ENCODE measurements at places on chromosomes 6 and 20.

- DNase-seq: no peak
Measured at GRCh38 chr20:10218536-10219451, at the start of gene SNAP25. Gene SNAP25 (plus strand): TSS chr20:10218830. CDS start chr20:10275492, 56,662 bp downstream.

GRCh38 chr6:16523606-16524379 lies 237.5 kb downstream of the ATXN1 start:
- DNase-seq: peak; percentile 89

GRCh38 chr6:33944686-33945411 lies 141.0 kb upstream of the MLN start:
- no peak for DNase-seq

DNA sequence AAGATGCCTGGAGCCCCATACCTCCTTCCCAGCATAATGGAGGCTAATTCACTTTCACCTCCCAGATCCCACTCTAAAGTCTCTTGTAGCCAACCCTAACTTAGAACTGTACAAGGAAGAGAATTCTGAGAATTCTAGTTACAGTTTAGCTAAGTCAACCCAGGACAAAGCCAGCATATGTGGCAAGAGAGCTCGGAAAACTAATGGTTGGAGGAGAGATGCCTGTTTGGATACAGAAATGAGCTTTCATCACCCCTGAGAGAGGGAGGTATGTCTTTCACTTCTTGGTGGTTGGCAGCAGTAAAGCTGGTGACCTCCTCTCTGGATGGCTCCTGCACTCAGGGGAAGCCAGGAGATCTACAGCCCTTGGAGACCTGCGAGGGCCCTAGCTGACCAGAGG lies 252.6 kb upstream of the SUPT3H start:
- DNase-seq: no peak

GRCh38 chr6:113433335-113433991 lies 423.7 kb upstream of the MARCKS start:
- no peak for DNase-seq

DNA sequence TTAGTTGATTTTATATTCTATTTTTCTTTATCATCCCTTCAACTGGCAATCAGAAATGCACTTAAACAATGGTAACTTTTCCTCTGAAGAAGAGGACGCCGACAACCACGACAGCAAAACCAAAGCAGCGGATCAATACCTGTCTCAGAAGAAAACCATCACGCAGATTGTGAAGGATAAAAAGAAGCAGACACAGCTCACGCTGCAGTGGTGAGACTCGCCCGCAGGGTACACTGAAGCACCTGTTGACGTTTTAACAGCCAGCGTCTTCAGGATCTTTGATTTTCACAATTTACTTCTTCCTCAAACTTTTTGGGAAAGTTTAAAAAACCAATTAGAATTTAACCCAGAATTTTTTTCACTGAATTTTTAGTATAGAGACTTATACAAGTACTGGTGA lies 701 bp downstream of the RFX6 start:
- DNase-seq: no peak

DNA sequence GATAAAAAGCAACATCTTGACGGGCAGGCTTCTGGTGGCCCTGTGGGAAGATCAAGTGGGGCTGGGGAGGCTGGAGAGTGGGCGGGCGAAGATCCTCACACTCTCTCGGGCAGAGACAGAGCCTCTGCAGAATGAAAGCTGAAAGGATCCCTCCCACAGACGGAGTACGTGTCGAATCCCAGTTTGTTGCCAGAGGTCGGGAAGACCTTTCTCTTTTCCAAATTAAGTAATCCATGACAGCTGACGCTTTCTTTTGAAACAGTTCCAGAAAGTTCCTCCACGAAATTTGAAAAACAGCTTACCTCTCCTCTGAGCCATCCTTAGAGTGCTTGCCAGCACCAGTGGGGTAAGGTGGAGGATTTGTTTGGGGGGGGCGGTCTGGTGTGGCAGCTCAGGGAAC lies 155.6 kb upstream of the SMLR1 start:
- no peak for DNase-seq

GRCh38 chr6:166639921-166640320 lies 12.9 kb upstream of the RPS6KA2 start:
- DNase-seq: no peak

DNA sequence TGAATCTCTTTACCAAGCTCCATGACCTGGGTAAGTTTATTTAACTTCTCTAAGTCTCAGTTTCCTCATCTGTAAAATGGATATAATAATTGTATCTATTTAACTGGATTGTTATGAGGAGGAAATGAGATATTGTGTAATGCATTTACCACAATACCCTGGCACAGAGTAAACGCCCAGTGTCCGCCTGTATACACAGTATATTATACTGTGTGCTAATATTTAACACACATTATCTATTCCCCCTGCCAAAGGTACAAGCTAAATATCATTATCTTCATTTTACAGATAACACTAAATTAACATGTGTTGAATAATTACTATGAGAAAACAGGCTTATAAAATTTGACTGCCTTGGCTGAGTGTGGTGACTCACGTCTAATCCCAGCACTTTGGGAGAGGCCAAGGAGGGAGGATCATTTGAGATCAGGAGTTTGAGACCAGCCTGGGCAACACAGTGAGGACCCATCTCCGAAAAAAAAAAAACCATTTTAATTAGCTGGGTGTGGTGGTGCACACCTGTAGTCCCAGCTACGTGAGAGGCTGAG lies 38.7 kb upstream of the TNFRSF21 start:
- no peak for DNase-seq

DNA sequence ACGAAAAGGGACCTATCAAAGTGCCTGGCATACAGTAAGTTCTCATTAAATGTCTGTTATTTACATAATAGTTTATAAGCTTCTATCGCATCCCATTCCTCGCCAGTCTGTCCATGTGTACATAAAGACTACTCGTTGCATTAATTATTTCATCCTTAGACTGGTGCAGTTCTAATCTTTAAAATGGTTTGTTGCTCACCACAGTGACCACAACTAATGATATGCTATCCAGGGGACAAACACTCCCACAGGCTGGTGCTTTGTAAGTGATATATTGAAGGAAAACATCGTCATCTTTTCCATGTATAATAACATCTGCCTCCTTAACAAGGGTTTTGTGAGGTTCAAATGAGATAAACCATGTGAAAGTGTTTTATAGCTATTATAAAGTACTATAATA lies 39.0 kb upstream of the HBS1L start:
- no peak for DNase-seq

DNA sequence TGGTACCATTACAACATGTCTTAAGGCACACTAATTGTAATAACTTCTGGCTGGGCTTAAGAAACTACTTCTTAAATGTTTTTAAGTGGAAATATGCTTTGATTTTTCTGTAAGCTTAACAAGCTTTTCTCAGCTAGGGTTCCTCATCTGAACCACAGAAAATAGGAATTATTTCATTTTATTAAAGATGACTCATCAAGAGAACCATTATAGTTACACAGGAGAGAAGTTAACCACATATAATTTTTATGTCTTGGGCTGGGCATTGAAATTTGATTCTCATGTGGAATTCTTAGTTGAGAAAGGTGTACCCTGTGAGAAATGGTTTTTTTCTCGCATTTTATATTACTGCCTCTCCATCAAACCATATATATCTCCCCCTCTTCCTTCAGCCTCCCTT lies 75.1 kb downstream of the QKI start:
- no peak for DNase-seq

DNA sequence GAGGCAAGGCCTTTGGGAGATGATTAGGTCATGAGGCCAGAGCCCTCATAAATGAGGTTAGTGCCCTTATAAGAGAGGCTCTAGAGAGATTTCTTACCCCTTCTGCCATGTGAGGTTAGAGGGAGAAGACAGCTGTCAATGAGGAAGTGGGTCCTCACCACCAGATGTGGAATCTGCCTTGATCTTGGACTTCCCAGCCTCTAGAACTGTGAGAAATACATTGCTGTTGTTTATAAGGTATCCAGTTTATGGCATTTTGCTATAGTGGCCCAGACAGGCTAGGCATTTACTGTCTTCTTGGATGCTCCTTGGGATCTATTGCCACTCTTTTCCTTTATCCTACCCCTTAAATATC lies 57.1 kb upstream of the CITED2 start:
- no peak for DNase-seq

- DNase-seq: peak; percentile 56
Measured at GRCh38 chr6:11434565-11435326, 102.8 kb upstream of the TMEM170B start.

GRCh38 chr6:158293122-158293521 lies 19.1 kb upstream of the TULP4 start:
- no peak for DNase-seq

DNA sequence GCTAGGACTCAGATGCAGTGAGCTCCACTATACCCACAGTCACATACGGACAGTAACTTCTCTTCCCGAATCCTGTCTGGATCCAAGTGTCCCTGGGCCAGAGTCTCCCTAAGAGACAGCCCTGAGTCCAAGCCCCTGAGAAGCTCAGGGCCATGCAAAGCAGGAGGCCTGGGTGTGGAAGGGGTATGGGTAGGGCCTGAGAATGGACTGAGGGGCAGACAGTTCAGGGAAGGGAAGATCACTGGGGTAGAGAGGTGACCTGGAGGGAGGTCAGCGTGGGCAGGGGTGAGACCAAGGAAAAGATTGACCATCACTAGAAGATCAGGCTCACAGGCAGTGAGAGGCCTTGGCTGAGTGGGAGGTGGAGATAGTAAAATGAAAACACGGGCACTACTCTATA lies 8.8 kb downstream of the RPS6KA2 start:
- DNase-seq: no peak

- no peak for DNase-seq
Measured at GRCh38 chr20:47740862-47741184, 44.5 kb downstream of the SULF2 start.

GRCh38 chr20:62587757-62588402 lies 54.4 kb upstream of the SLCO4A1 start:
- no peak for DNase-seq

DNA sequence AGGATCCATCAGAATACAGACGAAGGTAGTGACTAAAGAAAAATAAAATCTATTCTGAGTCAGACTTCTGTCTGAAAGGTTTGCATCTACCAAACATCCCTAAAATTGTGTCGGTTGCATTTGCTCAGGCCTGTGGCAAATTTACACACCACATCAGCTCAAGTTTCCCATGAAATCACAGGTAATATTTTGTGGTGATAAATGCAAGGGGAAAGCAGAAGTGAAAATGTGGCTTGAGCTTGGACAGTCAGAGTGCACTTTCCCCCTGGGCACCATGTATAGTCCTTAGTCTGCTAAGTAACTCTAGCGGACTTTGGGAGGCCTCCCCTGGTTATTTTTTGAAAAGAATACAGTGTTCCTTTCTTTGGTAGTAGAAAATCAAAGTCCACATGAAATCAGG lies 159.1 kb downstream of the PKHD1 start:
- DNase-seq: no peak

DNA sequence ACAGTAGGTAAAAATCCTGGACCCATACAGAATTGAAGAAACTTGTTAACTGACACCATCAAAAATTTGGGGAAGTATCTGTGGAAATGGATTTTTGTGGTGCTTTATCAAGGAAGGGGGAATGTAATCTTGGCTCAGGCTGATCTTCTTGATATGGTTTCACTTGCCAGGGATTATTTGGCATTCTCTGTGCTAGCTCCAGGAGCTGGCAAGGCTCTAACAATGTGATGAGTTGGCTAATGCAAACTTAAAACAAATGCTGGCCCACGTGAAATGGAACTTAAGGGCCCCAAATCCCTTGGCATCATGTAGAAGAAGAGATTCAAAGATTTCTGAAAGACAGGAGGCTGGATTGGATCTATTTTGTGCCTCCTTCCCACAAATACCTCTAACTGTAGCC lies 13.1 kb downstream of the KCNS1 start:
- DNase-seq: peak; percentile 7

- no peak for DNase-seq
Measured at GRCh38 chr6:137303441-137303840, 84.3 kb upstream of the IFNGR1 start.

- DNase-seq: no peak
Measured at GRCh38 chr6:88074791-88075190, 27.1 kb downstream of the SPACA1 start.

DNA sequence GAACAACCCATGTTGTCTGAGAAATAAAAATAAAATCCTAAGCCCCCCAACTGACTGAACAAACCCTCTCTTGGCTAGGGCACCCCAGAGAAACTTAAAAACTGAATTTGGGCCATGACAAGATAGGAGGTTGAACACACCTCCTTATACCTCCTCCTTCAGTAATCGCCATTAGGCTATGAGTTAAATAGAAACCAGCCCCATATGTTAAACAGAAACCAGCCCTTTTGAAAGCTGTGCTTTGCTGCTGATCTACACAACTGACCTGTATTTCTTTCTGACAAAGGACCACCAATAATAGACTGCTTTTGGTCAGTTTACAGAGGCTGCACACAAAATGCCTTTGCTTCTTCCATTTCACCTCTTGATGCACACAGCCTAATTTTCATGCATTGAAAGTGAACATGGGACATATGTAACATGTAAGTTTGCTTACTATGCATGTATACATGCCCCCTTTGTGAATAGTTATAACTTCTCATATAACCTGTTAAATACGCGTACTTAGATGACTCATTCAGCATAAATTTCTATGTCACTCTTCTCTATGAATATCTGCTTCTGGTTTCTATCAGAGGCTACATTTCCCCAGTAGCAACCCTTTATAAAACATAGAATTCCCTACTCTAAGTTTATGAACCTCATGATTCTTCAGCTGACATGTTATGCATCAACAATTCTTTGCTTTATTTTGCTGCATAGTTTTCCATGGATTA lies 462.9 kb downstream of the COL12A1 start:
- no peak for DNase-seq

- DNase-seq: peak; percentile 36
Measured at GRCh38 chr20:44137266-44137801, 49.7 kb downstream of the JPH2 start.

- no peak for DNase-seq
Measured at GRCh38 chr6:31777667-31778050, 531 bp upstream of the VWA7 start.

- no peak for DNase-seq
Measured at GRCh38 chr20:22160101-22160652, 424.2 kb downstream of the FOXA2 start.

GRCh38 chr20:44115762-44116644 lies 71.0 kb downstream of the JPH2 start:
- DNase-seq: no peak

GRCh38 chr6:156747715-156748114 lies 29.5 kb upstream of the ARID1B start:
- no peak for DNase-seq

DNA sequence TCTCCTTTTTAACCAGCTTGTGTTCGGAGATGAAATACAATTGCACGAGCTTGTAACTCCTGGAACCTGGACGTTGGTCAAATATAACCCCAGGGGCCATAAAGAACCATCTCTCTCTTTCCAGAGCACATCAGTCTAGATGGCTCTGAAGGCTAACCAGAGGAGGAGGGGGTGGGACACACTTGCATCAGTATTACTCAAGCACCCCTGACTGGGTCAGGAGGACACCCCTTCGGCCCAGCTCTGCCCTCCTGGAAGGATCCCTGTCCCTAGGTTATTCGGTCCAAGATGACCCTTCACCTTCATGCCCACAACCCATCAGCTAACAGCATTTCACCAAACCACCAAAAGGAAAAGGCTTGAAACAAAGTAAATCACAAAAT lies 67.1 kb downstream of the FYN start:
- no peak for DNase-seq

GRCh38 chr20:208942-209566 lies 18.0 kb upstream of the DEFB129 start:
- peak; percentile 33 for DNase-seq

- no peak for DNase-seq
Measured at GRCh38 chr20:34824452-34824805, 1.0 kb downstream of the NCOA6 start.

All from AG04449 (cell line).